Bronchial epithelial cell (primary cell): ENCODE measurements at places on chromosomes 6 and 20. TPM values are rescaled to one million over a fixed set of nuclear protein-coding genes. Genes with fewer than 3 reads are reported as not detected.

DNA sequence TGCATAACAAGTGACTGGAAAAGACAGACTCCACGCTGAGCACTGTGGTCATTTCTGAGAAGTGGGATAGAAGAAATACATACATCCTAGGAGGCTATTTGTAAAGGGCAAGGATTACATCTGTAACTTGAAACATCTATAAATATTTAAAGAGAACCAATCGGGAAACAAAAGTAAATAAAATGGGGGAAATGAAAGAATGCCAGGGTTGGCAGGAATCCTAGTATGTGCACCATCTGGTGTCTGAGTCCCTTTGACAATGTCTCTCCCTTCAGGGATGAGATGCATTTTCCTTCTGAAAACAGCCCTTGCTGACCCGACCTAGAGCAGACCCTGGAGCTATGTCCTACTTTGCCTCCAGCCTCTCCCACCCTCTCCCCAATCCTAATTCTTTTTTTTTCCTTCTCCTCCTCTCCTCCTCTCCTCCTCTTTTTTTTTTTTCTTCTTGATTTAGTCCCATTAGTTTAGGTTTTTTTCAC lies 53.2 kb downstream of the VSTM2L start:
- no peak for DNase-seq

GRCh38 chr20:11891776-11892545 lies 25.7 kb upstream of the BTBD3 start:
- peak; percentile 69 for DNase-seq

- DNase-seq = no peak
Measured at GRCh38 chr6:55562318-55562717, 16.7 kb downstream of the HMGCLL1 start.

Gene IFT52
- total RNA-seq = 22.6 and 23.8 TPM in 2 replicates

Gene TRIM39
- total RNA-seq = 8.4 and 11.1 TPM in 2 replicates
